ENCODE measurements at places on chromosomes 16 and 17.

- no peak for DNase-seq
Observed at GRCh38 chr16:11104168-11105037, 151.6 kb downstream of the SOCS1 start.

DNA sequence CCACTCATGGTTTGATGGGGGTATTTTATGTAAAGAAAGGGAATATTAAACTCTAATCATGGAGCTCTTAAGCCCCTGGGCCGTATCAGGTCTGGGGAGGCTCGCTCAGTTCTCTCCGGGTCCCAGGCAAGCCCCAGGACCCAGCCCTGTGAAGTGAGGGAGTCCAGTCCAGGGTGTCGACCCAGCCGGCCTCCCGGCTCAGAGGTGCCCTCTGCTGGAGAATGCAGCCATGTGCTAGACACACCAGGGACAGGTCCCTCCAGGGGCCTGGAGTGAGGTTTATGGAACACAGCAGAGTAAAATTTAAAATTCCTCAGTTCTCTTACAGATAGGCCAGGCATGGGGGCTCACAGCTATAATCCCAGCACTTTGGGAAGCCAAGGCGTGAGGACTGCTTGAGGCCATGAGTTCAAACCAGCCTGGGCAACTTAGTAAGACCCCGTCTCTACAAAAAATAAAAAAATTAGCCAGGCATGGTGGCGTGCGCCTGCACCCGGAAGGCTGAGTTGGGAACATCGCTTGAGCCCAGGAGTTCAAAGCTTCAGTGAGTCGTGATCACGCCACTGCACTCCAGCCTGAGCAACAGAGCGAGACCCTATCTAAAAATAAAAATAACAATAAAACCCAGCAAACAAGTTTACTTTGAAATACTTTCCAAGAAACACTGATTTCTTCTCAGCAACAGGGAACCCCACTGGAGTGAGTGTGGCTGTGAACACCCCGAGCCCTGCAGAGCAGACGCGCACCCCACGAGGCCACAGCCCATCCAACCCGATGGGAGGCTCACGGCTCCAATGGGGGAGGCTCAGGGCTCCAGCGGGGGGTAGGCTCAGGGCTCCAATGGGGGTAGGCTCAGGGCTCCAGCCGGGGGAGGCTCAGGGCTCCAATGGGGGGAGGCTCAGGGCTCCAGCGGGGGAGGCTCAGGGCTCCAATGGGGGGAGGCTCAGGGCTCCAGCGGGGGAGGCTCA lies 72.2 kb downstream of the ZNF778 start:
- peak; percentile 39 for DNase-seq

GRCh38 chr16:64365448-64365931 lies 756.4 kb downstream of the CDH11 start:
- DNase-seq: no peak

GRCh38 chr17:2050300-2051060 lies 4.4 kb upstream of the HIC1 start:
- peak; percentile 41 for DNase-seq

- DNase-seq: no peak
Observed at GRCh38 chr17:67258821-67259468, 13.9 kb upstream of the HELZ start.

DNA sequence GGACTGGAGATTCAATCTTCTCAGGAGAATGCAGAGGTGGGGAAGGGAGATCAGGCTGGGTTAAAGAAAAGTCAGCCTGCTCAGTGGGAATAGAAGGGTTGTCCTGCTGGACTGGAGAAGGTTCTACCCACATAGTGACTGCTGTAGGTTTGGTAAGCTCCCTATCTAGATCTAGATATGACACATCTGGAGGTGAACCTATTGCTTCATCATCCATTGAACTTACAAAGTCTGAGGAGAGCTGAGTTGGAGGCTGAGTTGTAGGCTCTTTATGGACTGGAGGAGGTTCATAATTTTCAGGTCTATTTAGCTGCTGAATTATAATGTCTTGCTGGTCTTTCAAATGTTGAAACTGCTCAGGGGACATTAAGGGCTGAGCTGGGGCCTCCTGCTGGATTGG lies 46.0 kb upstream of the NF1 start:
- no peak for DNase-seq

GRCh38 chr17:38476549-38476948 lies 48.3 kb downstream of the ARHGAP23 start:
- no peak for DNase-seq

DNA sequence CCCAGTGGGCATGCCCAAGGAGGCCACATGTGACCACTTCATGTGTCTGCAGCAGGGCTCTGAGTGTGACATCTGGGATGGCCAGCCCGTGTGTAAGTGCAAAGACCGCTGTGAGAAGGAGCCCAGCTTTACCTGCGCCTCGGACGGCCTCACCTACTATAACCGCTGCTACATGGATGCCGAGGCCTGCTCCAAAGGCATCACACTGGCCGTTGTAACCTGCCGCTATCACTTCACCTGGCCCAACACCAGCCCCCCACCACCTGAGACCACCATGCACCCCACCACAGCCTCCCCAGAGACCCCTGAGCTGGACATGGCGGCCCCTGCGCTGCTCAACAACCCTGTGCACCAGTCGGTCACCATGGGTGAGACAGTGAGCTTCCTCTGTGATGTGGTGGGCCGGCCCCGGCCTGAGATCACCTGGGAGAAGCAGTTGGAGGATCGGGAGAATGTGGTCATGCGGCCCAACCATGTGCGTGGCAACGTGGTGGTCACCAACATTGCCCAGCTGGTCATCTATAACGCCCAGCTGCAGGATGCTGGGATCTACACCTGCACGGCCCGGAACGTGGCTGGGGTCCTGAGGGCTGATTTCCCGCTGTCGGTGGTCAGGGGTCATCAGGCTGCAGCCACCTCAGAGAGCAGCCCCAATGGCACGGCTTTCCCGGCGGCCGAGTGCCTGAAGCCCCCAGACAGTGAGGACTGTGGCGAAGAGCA lies 4.4 kb downstream of the WFIKKN2 start:
- DNase-seq: no peak

DNA sequence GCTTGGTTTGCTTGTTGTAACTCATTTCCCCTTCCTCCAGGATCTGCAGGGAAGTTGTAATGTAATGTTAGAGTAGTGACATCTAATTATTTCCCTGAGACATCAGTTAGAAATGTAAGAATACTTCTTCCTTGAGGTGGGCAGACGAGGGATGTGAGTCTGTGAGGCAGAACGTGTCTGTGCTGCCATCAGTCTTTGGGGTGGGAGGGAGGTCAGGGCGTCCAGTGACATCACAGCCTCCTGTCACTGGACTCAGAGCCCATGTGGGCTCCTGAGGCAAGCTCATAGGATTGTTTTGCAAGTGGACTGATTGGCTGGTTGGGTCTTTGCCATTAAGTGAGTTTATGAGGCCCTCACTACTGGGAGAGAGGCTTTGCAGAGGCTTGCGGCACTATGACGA lies 188.8 kb downstream of the CCDC182 start:
- DNase-seq: no peak

GRCh38 chr17:81050645-81051625 lies 16.0 kb downstream of the BAIAP2 start:
- no peak for DNase-seq

DNA sequence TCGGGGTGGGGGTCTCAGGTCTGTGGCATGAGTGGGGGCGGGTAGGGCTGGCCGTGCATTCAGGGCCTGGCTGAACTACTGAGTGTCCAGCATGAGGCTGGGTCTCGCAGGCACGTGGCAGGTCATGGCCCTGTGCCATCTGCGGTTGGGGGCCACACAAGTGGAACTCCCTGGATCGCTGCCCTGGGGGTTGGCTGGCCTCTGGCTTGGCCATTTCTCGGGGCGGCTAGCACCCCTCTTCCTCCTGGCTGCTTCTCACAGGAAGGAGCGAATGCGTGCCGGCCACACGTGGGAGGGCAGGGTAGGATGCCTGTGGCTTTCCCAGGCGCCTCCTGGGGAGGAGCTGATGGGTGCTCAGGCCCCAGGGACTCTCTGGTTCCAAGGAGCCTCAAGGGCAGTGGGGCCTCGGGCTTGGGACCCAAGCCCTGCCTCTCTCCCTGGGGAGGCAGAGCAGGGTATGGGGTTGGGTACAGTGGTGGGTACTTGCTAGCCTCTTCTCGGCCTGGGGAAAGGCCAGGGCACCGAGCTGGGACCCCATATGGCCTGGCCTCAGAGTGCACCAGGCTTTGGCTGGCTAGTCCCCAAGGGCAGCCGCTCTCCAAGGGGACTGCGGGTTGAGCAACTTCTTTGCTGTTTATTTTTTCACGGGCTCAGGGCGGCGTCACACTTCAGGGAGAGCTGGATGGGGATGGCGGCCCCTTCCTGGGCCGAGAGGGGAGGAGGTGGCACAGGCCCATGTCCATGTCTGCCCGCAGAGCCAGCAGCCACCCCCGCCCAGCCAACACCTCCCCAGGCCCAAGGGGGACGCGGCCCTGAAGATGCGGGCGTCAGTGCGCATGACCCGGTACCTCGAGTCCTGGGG lies 37.5 kb downstream of the ADCY7 start:
- no peak for DNase-seq

- DNase-seq: no peak
Observed at GRCh38 chr17:49845321-49845720, 2.5 kb downstream of the TAC4 start.

DNA sequence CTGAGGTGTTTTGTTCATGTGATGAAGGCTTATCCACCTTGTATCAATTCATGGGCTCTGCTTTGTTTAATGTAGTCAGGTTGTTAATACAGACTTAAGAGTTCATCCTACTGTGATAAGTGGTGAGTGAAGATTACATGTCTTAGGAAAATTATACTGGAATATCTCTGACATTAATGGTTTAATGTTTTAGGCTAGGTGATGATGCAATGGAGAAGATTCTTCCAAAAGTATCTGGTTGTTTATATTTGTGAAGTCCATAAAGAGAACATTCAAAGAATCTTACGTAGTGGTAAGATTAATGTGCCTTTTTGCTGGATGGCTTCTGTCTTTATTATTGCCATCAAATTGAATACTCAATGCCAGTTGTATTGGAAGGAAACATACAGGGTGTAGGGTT lies 236.4 kb downstream of the BCAS3 start:
- no peak for DNase-seq

- no peak for DNase-seq
Observed at GRCh38 chr17:17837966-17838962, 1.5 kb upstream of the SREBF1 start.

GRCh38 chr17:42784409-42784808 lies 4.0 kb downstream of the WNK4 start:
- no peak for DNase-seq

GRCh38 chr17:65733314-65733713 lies 171.9 kb upstream of the AXIN2 start:
- no peak for DNase-seq

DNA sequence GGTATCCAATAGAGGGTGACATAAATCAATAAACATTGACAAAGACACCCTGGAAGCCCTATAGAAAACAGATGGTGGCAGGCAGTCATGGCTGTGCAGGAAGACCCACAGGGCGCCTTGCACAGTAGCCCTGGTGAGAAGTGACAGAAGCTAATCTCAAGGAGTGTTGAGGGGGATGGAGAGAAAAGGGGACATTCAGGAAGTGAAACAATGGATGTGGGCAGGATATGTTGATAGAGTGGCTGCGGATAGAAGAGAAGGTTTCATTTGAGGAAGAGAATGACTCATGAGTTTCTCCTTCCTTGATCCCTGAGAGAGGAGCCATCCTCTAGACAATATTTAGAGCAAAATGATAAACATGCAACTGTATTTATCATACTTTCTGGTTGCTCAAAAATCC lies 468.8 kb upstream of the HSBP1 start:
- DNase-seq: no peak

- no peak for DNase-seq
Observed at GRCh38 chr16:75264457-75264998, 13.1 kb upstream of the BCAR1 start.

GRCh38 chr17:76199469-76199868 lies 40.8 kb downstream of the RNF157 start:
- peak; percentile 43 for DNase-seq

DNA sequence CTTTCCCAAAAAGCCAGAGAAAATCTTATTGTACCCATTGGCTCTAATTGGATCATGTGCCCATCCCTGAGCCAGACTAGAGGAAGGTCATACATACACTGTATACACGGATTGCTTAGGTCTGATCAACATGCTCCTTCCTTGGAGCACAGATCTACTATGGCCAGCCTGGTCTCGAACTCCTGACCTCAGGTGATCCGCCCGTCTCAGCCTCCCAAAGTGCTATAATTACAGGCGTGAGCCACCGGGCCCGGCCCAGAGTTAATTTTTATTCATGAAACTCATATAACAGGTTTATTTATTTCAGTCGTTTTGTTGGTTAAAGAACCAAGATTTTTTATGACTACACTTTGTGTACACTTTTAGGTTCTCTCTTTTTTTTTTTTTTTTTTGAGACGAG lies 1.2 kb upstream of the TAOK1 start:
- DNase-seq: no peak

- DNase-seq: no peak
Observed at GRCh38 chr16:4686497-4687210, 6.7 kb upstream of the NUDT16L1 start.

DNA sequence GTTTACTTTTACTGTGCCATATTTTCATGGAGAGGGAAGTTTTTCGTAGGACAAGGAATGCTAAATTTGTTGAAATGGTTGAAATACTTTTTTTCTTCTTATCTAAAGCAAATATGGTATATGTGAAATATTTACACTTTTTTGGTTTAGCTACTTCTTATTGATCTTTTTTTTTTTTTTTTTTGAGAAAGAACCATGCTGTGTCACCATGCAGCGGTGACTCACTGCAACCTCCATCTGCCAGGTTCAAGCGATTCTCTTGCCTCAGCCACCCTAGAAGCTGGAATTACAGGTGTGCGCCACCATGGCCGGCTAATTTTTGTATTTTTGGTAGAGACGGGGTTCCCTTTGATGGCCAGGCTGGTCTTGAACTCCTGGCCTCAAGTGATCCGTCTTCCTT lies 100.5 kb downstream of the FTO start:
- DNase-seq: no peak

- DNase-seq: no peak
Observed at GRCh38 chr16:82010649-82011048, 621 bp downstream of the SDR42E1 start.

- no peak for DNase-seq
Observed at GRCh38 chr17:40794466-40794865, 5.3 kb downstream of the KRT28 start.

- no peak for DNase-seq
Observed at GRCh38 chr17:62871291-62871690, 63.2 kb upstream of the MARCHF10 start.

- no peak for DNase-seq
Observed at GRCh38 chr17:73769479-73769878, 125.2 kb upstream of the SDK2 start.
